ENCODE measurements at places on chromosomes 3 and 15.

GRCh38 chr15:90184119-90184785 is 16.9 kb upstream of the SEMA4B start:
- peak; percentile 70 for DNase-seq

DNA sequence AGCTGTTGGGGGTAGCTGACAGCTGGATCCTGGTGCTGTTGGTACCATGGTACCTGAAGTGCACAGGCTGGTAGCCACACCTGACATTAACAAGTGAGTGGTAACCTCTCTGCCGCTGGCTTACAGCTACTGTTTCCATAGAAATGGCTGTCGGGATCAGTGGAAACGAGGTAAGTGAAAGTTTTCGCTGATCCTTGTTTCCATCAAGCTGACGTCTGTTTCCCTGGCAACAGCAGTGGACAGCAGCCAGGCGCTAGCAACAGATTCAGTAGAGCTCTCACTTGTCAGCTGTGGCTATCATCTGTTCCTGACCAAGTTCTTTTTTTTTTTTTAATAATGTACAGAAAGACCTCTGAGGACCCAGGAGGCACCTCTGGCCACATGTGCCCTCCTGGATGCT is 166.2 kb downstream of the CHDH start:
- no peak for DNase-seq

DNA sequence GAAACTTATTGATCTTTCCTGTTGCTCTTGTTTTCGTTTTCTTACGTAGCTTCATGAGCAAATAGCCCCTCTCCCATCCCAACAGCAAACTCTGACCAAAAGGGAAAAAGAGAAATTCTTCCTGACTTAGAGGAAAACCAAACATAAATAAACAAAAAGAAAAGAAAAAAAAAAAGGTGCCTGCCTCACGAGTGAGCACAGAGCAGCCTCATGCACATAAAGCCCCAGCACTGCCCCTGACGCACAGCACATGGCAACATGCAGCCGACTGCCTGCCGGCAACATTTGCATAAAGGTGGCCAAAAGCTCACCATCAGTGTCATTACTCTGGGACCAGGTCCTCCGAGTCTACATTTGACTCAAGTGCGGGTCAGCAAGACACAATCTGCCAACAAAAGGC is 6.4 kb downstream of the POC1A start:
- no peak for DNase-seq

GRCh38 chr3:117084739-117085270 is 375.2 kb downstream of the TUSC7 start:
- no peak for DNase-seq

GRCh38 chr3:180684807-180685206 is 5.5 kb upstream of the CCDC39 start:
- no peak for DNase-seq

GRCh38 chr3:194395778-194396538 is 3.1 kb downstream of the GP5 start:
- DNase-seq = no peak

DNA sequence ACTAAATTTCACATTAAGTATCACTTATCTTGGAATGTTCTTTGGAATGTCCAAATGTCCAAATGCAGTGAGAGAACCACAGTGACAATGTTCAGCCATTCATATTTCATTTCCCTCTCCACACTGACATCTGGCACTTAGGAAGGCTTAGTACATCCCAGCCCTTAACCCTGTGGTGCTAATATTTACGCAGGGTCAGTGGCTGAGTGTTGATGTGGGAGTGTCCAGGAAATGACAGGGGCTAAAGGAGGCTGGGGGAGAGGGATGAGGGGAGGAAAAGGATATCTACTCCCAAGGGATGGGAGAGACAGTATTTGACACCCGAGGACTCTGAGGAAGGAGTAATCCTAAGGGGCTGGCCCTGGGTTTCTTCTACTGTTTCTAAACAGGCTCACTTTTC is 14.1 kb upstream of the CCR4 start:
- DNase-seq = no peak

All from suprapubic skin (tissue), 4 donors.